AG20443 (cell line): ENCODE measurements at places on chromosomes 16 and 17.

- no peak for DNase-seq
These were observed 2.4 kb downstream of the PRSS27 start for GRCh38 chr16:2717383-2718263.

DNA sequence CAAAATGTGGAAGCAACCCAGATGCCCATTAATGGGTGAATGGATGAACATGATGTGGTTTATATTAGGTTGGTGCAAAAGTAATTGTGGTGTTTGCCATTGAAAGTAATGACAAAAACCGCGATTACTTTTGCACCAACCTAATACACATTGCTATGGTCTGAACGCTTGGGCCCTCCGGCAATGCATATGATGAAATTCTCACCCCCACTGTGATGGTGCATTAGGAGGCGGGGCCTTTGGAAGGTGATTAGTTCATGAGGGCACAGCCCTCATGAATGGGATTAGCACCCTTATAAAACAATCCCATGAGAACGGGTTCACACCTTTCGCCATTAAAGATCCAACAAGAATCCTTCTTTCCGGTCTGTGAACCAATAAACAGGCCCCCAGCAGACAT, 25.3 kb upstream of the PRM1 start:
- no peak for DNase-seq

DNA sequence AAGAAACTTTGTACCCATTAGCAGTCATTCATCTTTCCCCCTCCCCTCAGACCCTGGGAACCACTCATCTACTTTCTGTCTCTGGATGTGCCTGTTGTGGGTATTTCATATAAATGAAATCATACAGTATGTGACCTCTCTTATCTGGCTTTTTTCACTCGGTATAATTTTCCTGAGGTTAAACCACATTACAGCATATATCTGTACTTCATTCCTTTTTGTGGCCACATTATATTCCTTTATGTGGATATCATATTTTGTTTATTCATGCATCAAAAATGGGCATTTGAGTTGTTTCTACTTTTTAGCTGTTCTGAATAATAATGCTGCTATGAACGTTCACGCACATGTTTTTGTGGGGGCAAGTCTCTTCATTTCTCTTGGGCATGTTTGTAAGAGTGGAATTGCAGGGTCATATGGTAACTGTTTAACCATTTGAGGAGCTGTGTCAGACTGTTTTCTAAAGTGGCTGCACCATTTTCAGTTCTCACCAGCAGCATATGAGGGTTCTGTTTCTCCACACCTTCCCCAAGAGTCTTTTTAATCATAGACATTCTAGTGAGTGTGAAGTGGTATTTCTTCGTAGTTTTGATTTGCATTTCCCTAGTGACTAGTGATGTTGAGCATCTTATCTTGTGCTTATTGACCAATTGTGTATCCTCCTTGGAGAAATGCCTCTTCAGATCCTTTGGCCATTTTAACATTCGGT, 3.8 kb downstream of the SNX29 start:
- DNase-seq = no peak

GRCh38 chr17:73705594-73705993, 61.3 kb upstream of the SDK2 start:
- DNase-seq = peak; percentile 62

GRCh38 chr17:18040261-18040858, 1.2 kb downstream of the GID4 start:
- peak; percentile 20 for DNase-seq

DNA sequence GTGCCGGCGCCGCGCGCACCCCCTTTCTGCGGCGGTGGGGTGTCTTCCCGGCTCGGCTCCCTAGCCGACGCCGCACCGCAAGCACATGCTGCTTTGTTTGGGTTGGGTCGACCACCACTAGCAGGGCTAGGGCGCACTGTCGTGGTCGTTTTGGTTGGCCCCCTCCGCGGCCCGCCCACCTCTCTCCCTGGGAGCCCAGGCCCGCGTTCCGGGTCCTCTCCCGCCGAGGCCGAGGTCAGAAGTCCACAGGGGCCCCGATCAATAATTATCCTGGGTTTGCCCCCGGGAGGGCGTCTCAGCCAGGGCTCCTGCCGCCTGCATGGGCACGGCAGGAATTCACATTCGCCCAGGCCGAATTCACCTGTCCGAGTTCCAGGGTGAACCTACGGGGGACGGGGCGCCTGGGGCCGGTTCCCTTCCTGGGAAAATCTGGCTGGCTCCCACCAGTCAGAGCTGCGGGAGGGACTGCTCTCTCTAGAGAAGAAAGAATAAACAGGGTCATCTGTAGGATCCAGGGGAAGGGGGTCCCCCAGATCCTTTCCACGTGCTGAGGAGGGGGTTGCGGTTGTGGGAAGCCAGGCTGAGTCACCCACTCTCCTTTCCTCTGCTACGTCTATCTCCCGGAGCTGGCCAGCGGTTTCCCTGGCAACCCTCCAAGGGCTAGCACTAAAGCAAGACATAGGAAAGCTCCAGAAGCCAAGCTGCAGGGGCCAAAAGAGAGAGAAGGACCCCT, 584 bp upstream of the STAT5B start:
- DNase-seq = peak; percentile 78
